Esophagus squamous epithelium (tissue), 5 donors: ENCODE measurements at places on chromosomes 6 and 20.

- no peak for DNase-seq
These were observed 36.6 kb downstream of the FAM229B start for GRCh38 chr6:112123982-112124381.

DNA sequence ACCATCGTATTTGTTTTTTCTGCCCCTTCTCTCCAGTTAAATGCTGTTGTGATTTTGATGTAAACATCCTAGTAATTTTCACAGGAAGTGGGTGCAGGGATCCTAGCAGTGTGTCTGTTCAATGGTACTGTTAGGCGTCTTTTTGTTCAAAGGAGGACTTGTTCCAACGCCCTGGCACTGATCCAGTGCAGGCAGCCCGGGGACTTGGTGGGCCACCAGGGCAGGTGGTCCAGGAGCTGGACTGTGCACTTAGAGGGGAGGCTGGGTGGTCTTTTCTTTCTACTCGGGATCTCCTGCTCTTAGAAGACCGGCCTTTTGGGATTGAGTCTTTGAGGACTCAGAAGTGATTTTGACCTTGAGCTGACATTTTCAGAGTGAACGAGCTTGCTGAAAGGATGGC is 41.1 kb upstream of the NKX2-2 start:
- DNase-seq = no peak

DNA sequence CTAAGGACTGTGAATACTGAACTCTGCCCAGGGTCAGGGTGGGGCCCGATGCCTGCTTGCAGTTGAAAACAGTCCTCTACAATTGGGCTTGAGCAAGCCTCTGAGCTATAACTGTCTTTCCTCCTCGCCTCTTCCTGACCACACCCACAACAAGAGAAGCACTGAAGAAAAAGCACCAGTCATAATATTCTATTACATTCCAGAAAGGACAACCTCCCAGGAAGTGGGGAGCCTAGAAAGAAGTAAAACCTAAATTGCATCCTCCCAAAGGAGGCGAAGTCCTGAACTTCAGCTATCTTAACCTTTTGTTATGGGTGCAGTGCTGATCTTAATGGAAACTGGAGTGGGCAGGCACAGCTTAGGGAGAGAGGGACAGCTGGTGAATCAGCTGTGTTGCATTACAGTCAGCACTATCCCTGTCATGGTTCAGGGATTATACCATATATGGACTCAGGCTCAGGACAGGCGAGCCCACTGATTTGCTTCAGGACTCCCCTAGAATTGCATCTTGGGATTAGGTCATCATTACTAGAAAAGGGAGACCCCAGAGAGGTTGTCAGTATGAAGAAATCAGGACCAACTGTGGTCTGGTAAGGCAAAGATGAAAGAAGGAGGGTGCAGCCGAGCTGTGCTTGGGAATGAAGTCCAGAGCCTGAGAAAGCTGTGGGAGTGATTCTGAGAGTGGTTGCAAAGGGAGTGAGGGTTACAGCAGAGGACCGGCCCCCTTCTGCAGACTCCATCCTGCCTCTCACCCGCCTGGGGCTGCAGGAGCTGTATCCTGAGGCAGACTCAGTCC is 18.3 kb upstream of the TRAM2 start:
- no peak for DNase-seq

DNA sequence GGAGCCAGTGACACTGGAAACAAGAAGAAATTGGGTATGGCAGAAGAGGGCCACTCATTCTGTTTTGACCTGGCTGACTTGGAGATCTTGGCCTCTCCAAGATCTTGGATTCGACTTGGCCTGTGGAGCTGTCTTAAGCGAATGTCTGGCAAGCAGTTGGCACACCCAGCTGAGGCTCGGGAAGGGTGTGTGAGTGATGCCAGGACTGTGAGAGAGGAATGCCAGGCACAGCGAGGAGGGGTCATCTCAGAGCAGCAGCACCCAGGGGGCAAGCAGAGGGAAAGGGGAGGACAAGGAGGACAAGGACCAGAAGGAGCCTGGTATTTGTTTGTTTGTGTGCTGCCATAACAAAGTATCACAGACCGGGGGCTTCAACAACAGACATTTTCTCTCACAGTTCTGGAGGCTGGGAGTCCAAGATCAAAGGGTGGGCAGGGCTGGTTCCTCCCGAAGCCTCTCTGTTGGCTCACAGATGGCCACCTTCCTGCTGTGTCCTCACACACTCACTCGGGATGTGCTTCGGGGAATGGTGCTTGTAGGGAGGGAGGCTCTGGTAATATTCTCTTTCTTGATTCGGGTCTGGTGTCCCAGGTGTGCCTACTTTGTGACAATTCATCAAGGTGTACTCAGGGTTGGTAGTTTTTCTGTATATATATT is 33.0 kb downstream of the RPP40 start:
- DNase-seq = no peak

DNA sequence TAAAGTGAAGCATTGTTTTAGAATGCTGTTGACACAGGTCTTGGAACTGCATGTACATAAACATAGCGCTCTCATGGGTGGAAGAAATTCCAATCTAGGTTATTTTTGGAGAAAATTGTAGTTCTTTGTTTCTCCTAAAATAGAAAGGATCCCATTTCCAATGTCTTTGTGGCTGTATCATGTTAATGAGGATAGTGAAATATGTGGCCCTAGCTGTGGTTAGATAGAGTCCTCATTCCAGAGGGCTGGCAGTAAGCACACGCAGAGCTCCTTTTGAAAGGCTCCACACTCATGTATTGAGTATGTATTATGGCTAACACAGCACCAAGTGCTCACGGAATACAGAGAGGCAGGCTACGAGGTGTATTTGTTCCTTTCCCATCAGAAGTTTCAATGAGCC is 60.9 kb downstream of the SNRNP48 start:
- no peak for DNase-seq

DNA sequence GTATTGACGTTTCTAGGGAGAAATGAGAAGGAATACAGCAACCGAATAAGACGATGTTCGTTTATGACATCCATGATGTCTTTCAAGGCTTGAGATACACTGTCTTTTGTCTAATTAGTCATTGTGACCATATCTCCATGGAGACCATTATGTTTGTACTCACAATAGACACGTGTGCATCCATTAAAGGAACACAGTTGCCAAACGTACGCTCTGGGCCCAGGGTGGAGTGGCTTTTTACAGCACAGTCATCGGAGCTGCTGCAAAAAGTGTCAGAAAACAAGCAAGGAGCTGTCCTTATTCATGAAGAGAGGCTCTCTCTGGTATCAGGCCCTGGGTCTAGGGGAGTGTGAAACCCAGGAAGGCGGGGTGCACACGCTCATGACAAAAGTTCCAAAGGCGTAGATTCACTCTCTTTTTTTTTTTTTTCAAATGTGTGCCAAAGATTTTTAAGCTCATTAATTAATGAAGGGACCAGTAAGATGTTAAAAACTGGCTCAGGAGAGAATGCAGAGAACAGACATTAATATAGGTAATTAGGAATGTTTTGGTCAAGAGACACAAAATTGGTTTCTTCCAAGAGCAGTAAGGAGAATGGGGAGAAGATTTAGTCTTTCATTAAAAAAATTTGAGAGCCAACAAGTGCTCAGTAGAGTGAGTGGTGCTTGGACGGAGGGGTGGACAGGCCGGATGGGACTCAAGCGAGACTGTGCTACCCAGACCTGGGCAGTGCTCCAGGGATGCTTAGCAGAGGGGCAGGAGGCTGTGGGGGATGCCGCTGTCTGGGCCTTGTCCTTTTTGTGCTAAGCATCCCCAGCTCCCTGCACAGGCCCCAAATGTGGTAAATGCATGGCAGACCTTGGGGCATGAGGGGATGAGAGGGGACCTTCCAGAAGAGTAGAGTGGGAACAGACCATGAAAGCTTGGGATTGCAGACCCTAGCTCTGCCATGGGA is 34.9 kb upstream of the GTSF1L start:
- no peak for DNase-seq

DNA sequence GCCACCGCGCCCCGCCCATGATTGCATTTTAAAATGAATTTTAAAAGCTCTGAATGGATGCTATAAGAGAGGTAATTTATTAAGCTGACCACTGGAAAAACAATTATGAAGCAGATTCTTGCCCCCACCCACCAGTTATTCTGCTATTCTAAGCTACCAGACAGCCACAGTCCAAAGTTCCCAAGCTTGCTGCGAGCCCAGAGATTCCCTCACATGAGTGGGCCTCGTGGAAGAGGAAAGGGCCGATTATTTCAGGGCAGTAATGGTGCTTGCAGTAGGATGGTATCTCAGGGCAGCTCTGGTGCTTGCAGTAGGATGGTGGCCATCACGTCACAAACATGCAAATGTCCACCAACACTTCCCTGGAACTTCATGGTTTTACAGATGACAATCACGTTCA is 56.7 kb downstream of the SLC22A23 start:
- DNase-seq = no peak

GRCh38 chr20:57938158-57939108 is 228.6 kb upstream of the PMEPA1 start:
- DNase-seq = no peak

GRCh38 chr6:29521006-29521680 is 33.4 kb upstream of the MAS1L start:
- no peak for DNase-seq

- no peak for DNase-seq
These were observed 69.4 kb downstream of the PSMG4 start for GRCh38 chr6:3328145-3328544.

- no peak for DNase-seq
These were observed 31.1 kb downstream of the NCOA7 start for GRCh38 chr6:125821825-125822281.

GRCh38 chr6:145312481-145312880 is 422.8 kb downstream of the EPM2A start:
- no peak for DNase-seq
